ENCODE measurements at places on chromosomes 13 and 19.

DNA sequence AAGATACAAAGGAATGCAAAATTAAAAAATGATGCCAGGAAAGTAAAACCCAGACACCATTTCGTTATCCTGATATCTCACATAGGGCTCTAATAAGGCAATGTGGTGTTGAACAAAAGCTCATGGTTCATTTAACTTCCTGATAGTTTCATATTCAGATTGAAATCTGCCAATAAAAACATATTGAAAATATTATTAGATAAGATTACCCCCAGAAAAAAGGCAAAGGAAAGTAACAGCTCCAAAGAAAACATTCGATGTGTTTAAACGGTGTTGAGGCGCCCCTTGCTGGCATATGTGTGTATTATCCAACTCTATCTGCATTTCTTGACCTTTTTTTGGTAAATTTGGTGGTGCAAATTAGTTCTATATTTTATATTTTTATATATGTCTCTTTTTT, 75.9 kb downstream of the ESD start:
- DNase-seq, result no peak

DNA sequence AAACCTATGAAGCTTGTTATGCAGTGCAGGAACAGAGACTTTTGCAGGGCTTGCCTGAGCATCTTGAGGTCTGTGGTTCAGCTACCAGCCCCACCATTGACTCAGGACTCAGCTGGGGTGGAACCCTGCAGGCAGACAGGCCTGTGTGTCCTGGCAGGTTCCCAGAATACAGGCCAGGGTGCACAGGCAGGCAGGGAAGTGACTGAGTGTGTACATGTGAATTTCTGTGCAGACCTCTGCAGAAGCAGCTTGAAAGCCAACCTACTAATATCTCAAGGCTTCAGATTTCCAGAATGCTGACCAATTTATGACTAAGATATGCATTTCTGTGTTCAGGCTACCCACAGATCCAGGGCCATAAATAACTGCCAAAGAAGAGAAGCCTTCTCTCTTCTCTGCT, 254.4 kb downstream of the DLEU7 start:
- DNase-seq, result no peak

DNA sequence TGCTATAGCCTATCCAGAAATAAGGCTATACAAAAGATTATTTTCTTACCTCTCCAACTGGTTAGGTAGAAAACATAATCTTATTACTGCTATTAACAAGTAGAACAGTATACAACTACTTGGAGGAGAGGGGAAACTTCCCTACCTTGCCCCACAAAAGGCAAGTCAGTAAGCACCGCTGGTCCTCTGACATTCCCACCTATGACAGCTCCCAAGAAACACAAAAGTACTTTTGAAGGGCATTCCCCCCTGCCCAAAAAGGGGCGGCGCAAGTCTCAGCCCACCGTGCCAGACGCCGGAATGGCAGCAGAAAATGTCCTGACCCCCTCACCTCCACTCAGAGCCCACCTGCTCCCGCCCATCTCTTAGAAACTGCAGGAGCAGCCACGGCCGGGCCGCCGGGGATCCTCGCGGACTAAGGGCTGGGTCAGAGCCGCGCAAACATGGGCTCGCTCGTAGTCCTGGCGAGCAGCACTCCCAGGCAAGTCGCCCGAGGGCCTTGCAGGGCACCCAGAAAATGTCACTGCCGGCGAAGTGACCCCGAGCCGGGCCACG, 437 bp downstream of the SUCLA2 start:
- no peak for DNase-seq

- no peak for DNase-seq
These were observed 48.4 kb upstream of the SPRY2 start for GRCh38 chr13:80389073-80390038.

- DNase-seq, result no peak
These were observed 10.6 kb upstream of the UBE2S start for GRCh38 chr19:55418185-55418584.

DNA sequence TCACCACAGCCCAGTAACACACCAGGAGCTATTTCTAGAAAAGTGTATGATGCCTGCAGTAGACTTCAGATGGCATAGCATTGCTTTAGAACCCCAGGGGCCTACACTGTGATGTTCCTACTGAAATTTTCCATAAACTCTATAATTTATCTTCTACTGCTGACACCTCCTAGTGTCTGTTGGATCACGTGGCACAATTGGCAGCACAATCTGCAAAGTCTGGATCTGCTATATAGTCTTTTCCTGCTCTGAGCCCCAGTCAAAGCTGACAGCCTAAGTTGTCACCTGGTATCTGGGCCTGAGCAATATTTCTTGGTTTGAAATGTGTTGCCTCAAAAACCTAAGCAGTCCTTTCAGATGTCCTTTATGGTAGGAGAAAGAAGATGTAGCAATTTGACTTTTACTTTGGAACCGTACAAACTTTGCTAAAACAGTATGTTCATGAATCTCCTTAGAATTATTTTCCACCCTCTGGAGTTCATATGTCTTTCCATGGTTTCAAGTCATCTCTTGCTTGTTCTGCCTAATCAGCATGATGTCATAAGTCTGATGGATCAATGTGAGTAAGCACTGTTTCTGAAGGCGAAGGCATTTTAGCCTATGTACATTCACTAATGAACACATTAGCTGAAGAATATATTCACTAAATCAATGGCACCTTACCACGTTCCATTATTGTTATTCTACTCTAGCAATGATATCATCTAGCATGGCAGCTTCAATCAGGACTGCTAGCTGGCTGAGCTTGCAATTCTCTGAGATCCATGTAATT, 536.5 kb upstream of the NBEA start:
- no peak for DNase-seq

DNA sequence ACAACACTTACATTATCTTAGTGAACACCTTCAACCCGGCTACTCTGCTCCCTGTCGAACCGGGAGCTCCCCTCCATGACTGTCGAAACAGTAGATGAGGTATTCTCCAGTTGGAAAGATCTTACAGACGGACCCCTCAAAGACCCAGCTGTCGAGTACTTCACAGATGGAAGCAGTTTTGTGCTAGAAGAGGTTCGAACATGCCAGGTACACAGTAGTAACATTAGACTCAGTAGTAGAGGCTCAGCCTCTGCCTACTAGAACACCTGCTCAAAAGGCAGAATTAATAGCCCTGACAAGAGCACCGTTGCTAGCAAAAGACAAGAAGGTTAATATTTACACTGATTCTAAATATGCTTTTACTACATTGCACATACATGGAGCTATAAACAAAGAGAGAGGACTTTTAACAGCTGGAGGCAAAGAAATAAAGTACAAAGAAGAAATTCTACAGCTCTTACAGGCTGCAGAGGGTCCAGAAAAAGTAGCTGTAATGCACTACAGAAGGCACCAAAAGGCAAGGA, 13.6 kb upstream of the SLC15A1 start:
- no peak for DNase-seq

DNA sequence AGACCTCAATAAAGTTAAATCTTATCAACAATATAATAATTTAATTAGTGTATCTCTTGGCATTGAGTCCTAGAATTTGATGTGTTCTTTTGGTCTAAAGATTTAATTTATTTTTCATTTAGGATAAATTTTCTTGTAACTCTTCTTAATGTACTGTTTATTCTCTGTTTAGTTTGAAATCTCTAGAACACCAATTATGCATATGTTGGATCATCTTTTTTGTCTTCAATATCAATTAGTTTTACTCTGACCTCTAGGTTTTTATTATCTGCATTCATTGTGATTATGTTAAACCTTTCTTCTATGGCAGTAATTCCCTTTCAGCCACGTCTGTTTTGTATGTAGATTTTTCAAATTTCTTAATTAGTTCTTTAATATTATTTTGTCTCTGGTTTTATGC, 93.8 kb upstream of the ARHGEF7 start:
- no peak for DNase-seq

DNA sequence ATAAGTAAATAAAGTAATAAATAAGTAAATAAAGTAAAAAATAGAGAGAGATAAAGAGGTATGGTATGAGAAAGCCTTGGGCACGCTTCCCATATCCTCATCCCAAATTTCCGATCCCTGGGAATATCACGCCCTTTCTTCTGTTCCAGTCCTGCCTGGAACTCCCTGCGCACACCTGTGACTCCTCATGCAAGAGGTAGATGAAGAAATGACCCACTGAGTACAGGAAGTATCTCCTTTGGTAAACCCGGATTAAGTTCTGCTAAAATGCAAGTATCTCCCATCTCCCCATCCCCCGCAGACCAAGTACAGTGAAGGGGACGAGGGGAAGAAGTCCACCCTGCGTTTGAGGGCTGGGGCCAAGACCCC, 399 bp upstream of the ZNF136 start:
- no peak for DNase-seq

DNA sequence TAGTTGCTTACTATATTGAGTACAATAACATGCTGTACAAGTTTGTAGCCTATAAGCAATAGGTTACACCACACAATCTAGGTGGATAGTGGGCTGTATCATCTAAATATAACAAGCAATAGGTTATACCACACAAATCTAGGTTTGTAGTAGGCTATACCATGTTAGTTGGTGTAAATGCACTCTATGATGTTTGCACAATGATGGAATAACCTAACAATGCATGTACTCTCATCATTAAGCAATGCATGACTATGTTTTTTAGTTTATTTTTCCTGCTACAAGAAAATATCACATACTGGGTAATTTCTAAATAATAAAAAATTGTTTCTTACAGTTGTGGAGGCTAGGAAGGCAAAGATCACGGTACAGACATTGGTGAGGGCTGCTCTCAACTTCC, 262.5 kb downstream of the SLITRK6 start:
- DNase-seq, result no peak

GRCh38 chr19:662207-662961, 630 bp downstream of the RNF126 start:
- no peak for DNase-seq

- DNase-seq, result no peak
These were observed 615.9 kb downstream of the TBC1D4 start for GRCh38 chr13:74866101-74866500.

GRCh38 chr19:6101991-6102390, 8.3 kb downstream of the RFX2 start:
- no peak for DNase-seq

DNA sequence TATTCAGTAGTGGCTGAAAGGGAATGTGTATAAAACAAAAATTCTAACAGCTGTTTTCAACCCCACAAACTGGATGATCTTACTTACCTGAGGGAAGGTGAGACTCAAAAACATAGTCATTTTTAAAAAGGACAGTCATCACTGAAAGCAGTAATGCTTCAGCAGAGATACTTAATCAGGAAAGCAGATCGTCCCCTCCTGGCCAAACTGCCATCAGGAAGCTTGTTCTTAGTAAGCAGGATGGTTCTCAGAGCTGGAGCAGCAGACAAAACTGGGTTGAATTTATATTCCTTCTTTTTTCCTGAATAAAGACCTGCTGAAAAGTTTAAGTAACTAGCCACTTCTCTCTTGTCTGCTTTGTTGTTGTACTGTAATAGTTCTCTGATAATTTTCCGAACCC, 1156.5 kb downstream of the OLFM4 start:
- DNase-seq, result no peak

DNA sequence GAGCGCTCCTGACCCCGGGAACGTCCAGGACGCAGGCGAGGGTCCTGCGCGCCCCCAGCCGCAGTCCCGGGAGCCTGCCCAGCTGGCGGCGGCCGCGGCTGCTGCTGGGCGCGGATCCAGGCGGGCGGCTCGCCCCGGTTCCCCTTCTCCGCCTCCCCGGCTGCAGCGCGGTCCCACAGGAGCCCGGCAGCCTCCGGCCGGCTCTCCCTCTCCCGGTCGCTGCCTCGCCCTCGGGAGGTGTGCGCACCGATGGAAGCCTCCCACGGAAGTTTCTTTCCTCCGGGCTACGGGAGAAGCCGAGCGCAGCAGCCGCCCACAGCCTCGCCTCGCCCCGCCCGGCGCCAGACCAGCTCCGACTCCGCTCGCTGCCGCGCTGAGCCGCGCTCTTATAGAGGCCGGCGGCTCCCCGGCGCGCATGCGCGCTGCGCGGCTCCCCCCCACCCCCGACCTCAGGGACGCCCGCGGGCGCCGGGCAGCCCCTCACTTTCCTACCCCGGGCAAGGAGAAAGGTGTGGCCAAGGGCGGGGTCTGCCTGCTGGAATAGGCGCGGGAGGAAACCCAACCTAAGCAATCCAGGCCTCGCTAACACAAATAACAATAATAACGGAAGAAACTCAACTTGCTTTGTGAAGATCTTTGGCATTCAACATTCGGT, at the start of gene SHISA2:
Gene SHISA2 (minus strand): TSS at position 360 of the 655 bp plus-strand sequence. CDS start 1,041 bp downstream, outside the sequence.
- DNase-seq, result no peak

GRCh38 chr19:30266687-30267086, 105.5 kb upstream of the ZNF536 start:
- no peak for DNase-seq

DNA sequence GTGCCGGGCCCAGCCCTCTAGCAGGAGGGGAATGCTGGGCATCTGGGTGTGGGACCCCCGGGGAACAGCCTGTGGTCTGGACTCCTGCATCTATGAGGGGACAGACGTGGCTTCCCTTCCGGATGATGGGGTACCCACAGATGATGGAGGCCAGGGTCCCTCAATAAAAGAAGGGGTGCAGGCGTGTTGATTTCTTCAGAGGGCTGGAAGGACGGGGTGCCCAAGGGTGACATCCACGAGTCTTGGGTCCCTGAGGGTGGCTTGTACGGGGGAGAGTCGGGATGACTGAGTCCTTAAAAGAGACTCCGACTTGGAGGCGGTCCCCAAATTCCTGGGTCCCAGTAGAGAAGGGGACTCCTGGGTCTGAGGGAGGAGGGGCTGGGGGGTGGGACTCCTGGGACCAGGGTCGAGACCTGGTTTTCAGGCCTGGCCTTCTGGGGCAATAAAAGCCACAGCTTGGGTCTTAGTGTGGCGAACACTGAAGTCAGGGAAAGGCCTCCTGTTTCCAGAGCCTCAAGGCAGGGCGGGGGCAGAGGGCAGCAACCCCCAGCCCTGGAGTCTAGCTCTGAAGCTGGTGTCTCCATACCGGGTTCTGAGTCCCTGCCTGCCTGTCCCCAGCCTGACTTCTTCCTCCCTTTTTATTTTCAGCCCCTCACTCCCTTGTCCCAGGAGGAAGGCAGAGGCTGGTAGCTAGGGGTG, 459 bp upstream of the GRIN2D start:
- DNase-seq, result no peak

DNA sequence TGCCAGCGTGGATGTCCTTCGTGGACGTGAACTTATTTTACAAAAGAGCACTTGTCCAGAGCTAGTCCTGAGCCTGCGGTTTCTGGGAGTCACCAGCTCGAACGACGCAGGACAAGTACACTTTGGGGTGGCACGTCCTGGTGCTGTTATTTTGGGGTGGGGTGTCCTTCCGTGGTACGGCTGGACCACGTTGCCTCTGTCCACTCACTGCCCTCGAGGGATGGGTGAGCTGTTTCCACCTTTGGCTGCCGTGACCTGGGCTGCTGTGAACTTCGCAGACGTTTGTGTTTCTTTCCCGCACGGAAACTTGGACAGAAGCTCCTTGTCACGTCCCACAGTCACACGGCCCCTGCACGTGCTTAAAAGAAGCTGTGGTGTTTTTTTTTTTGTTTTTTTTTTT, 11.0 kb downstream of the GZMM start:
- no peak for DNase-seq

- no peak for DNase-seq
These were observed 102.2 kb upstream of the GJB6 start for GRCh38 chr13:20334309-20334708.

GRCh38 chr13:29539856-29540255, 55.6 kb downstream of the SLC7A1 start:
- DNase-seq, result no peak
